ENCODE measurements at places on chromosomes 3 and 15. TPM values are rescaled to one million over a fixed set of nuclear protein-coding genes. Genes with fewer than 3 reads are reported as not detected.

Gene WNT7A
- total RNA-seq, result under 0.01 TPM

Gene CNTN3
- 2.4 TPM for total RNA-seq

Gene SLC9C1
- 0.14 TPM for total RNA-seq

Gene EPHA3
- total RNA-seq, result 5.7 TPM

Gene CSPG4
- total RNA-seq, result 15.3 TPM

Gene KBTBD13
- total RNA-seq, result not detected

Gene ZBTB20
- total RNA-seq, result 12.6 TPM

Gene CEP97
- 9.4 TPM for total RNA-seq

Gene INKA1
- total RNA-seq, result 3.7 TPM

Gene TMEM207
- total RNA-seq, result not detected

Gene UROC1
- not detected for total RNA-seq

Gene NMNAT3
- total RNA-seq, result 0.28 TPM

Gene CACNA2D3
- 0.18 TPM for total RNA-seq

Gene MSL2
- total RNA-seq, result 5.1 TPM

Gene THPO
- 0.18 TPM for total RNA-seq

Gene SERINC4
- total RNA-seq, result 0.09 TPM

Gene KIF23
- 9.7 TPM for total RNA-seq

Gene GUCA1C
- not detected for total RNA-seq

Gene PBRM1
- total RNA-seq, result 56.7 TPM

Gene IL17RE
- 0.14 TPM for total RNA-seq

Gene NLGN1
- total RNA-seq, result 8.7 TPM

Gene PP2D1
- not detected for total RNA-seq

Gene WDR72
- not detected for total RNA-seq

Gene TNNC1
- total RNA-seq, result 1.8 TPM

Gene DGKG
- total RNA-seq, result 2.0 TPM

Gene PRICKLE2
- total RNA-seq, result 59.9 TPM

Gene SPSB4
- total RNA-seq, result not detected

Gene HHLA2
- not detected for total RNA-seq
